Stimulated activated CD8-positive, alpha-beta memory T cell treated with anti-CD3 and anti-CD28 coated beads, Interleukin-4, amount 100 ng/mL, for 1 hour (primary cell): ENCODE measurements at places on chromosomes 1 and 21.

- DNase-seq, result no peak
These were observed 795 bp downstream of the NGF start for GRCh38 chr1:115337276-115337632.

- no peak for DNase-seq
These were observed 849.4 kb upstream of the ADAMTS5 start for GRCh38 chr21:27816301-27816700.

DNA sequence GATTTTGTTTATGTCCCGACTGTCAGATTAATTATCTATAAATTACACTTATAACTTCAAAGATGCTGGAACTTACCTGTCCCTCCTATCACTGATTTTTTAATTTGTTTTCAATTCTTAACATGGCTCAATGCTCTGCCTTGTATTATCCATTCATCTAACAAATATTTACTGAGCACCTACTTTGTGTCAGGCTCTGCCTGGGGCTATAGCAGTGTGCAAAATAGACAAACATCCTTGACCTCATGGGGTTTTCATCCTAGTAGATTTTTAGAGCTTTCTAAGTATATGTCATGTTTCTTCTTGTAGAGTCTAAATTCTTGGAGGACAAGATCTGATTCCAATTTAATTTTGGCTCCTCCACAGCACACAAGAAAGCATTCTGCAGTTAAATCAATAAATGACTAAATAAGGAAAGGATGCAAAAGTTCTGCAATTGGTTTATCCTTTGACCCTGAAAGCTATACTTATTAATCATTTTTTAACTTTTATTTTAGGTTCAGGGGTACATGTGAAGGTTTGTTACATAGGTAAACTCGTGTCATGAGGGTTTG, 10.8 kb upstream of the SMYD2 start:
- no peak for DNase-seq

GRCh38 chr1:37817481-37817880, 9.5 kb upstream of the YRDC start:
- no peak for DNase-seq

GRCh38 chr1:218527737-218528136, 182.6 kb downstream of the TGFB2 start:
- DNase-seq, result no peak
